ENCODE measurements at places on chromosomes 5 and 9.

GRCh38 chr9:133370685-133371084 is 5.2 kb downstream of the SURF4 start:
- DNase-seq, result no peak

DNA sequence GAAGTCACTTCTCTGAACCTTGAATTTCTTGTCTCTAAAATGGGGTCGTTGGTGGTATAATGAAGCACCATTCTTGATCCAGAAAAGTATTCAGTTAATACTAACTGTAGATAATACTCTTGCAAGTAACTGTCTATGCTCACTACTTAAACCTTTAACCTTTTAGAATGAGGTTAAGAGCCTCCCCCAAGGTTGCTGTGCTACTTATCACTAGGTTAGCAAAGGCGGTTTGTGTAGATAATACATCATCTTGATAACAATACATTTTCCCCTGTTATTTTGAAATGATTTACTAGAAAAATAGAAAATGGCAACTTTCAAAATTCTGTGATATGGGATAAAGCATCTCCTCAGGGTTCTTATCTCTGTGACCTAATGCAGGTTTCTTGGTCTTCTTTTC is 12.6 kb downstream of the MAP3K1 start:
- peak; percentile 54 for DNase-seq

DNA sequence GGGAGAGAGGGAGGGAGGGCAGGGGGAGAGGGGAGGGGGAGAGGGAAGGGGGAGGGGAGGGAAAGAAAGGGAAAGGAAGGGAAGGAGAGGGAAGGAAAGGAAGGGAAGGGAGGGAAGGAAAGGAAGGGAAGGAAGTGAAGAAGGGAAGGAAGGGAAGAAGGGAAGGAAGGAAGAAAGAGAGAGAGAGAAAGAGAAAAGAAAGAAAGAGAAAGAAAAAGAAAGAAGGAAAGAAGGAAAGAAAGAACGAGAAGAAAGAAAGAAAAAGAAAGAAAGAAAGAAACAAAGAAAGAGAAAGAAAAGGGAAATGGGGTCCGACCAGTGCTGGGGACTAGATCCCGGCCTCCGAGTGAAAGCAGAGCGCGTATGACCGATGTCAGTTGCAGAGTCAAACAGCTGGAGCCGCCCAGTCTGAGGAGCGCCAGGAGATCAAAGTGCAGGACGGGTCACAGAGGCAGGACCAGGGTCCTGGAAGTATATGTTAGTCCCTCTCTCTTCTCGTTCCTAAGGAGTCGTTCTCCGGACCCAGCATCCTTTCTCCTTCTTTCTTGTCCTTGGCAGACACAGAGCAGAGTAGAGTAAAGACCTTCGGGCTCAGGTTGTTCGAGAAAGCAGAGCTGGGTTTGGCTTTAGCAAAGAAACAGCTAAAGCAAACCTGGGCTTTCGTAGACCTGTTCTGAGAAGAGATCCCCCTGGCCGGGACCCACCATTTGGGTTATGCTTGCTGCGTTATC is 305.4 kb upstream of the MSX2 start:
- DNase-seq, result no peak

DNA sequence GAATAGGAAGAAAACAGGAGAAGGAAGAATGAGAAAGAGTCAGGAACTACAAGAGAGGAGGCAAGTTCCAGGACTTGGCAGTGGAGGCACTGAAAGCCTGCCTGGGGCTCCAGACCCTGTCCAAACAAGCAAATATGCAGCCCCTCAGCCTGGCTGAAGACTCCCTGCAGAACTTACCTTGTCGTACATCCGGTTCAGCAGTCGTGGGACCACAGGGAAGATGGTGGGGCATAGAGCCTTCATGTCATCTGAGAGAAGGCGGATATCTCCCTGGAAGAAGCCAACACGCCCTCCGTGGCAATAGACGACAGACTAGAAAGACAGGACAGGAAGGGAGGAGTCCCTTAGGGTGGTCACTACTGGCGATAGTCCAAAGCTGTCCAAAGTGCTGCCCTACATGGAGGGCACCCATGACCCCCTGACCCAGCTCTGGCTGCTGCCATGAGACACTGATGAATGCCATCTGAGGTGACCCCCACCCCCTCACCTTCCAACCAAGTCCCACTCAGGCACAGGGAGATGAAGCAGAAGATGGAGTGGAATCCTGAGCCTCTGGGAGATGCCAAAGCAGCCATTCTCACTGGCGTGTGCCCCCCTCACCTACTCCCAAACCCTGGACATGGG is 27.7 kb upstream of the MEIKIN start:
- DNase-seq, result no peak

- DNase-seq, result no peak
Measured at GRCh38 chr5:36611520-36612274, 5.3 kb downstream of the SLC1A3 start.

DNA sequence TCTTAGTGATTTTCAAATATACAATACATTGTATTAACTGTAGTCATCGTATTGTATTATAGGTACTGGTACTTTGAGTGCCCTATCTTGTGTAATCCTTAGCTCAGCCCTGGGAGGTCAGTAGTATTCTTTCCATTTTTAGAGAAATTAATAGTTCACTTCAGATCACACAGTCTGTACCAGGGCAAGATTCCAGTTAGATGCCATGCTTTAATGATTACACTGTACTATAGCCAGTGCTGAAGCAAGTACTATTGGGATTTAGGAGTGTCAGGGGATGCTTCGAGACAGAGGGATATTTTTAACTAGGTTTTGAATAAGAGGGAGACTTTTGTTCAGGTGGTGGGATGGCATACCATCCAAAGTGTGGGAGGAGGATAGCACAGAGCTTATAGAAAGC is 41.0 kb upstream of the SLC27A6 start:
- no peak for DNase-seq

DNA sequence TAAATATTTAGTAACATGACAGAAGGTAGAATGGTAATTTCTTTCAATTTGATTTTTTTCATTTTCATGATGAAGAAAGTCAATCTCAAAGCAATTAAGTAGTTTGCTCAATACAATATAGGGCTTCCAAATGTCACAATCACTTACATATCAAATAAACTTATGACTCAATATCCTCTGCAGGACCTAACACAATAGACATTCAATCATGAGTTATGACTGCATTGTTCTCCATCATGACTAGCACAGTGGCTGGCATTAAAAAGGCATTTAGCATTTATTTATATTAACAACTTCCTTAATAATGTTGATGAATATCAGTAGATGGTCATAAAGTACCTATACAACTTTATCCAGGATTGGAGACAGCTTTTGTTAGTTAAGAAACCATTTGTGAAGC is 1499.6 kb downstream of the EFNA5 start:
- DNase-seq, result no peak

GRCh38 chr9:14935964-14936363 is 25.7 kb upstream of the FREM1 start:
- peak; percentile 58 for DNase-seq

DNA sequence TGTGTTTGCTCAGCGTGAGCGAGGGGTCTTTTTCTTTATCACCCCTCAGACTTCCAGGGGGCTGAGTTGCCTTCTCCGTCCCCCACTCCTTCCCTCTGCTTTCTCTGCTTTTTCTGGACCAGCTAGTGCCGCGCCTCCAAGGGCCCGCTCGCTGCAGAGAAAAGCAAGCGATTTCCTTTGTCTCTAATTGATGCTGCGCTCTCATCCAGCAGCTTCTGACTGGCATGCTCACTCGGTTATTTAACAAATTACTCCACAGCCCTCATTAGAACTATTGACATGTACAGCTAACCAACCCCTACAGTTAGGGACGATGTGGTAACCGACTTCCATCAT is 288.0 kb downstream of the ELAVL2 start:
- no peak for DNase-seq

GRCh38 chr5:142012792-142013388 is at the start of gene GNPDA1:
Gene GNPDA1 (minus strand): TSS chr5:142013027. CDS start chr5:142012035, 992 bp downstream.
- DNase-seq, result peak; percentile 60

GRCh38 chr5:177491983-177492746 is 5.2 kb downstream of the PDLIM7 start:
- DNase-seq, result no peak

DNA sequence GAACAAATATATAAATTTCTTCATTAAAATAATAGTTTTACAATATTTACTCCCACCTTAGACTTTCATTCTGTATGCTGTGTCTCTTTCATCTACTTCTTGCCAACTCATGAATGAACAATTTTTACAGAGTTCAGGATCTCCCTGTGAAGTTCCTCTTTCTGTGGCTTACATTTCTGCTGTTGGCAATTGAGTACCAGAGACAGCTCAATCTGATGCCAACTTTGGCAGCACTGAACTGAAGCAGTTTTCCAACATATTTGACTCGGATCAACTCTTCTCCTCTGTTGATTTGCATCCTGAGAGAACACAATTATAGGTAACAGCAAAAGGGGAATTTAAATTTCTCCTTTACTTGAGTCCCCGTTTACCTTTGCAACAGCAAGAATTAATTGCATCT is 1262.2 kb downstream of the EFNA5 start:
- DNase-seq, result no peak

GRCh38 chr5:11197726-11198125 is 436.7 kb upstream of the DAP start:
- no peak for DNase-seq

GRCh38 chr5:52255308-52255707 is 532.4 kb upstream of the ITGA1 start:
- DNase-seq, result no peak

DNA sequence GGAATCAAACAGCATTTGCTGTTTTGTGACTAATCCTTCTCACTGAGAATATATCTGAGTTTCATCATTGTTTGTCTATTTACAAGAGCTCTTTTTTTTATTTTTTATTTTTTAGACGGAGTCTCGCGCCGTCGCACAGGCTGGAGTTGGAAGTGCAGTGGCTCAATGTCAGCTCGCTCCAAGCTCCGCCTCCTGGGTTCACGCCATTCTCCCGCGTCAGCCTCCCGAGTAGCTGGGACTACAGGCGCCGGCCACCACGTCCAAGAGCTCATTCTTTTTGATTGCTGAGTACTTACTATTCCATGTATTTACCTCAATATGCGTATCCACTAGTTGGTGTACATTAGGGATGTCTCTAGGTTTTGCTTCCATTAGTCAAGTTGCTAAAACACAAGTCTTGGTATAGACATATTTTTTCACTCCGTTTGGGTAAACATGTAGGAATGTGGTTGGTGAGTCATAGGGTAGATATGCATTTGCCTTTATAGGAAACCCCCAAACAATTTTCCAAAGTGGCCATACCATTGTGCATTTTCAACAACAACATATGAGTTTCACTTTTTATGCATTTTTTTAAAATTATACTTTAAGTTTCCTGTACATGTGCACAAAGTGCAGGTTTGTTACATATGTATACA is 1005.0 kb upstream of the CDH10 start:
- DNase-seq, result no peak

- DNase-seq, result peak; percentile 41
Measured at GRCh38 chr9:6584881-6585597, 60.5 kb downstream of the GLDC start.

- peak; percentile 93 for DNase-seq
Measured at GRCh38 chr9:128892221-128892921, 10.4 kb downstream of the LRRC8A start.

- peak; percentile 58 for DNase-seq
Measured at GRCh38 chr5:123037104-123037418, 536 bp upstream of the PPIC start.

GRCh38 chr5:132487095-132487428 is 3.5 kb downstream of the IRF1 start:
- DNase-seq, result no peak

DNA sequence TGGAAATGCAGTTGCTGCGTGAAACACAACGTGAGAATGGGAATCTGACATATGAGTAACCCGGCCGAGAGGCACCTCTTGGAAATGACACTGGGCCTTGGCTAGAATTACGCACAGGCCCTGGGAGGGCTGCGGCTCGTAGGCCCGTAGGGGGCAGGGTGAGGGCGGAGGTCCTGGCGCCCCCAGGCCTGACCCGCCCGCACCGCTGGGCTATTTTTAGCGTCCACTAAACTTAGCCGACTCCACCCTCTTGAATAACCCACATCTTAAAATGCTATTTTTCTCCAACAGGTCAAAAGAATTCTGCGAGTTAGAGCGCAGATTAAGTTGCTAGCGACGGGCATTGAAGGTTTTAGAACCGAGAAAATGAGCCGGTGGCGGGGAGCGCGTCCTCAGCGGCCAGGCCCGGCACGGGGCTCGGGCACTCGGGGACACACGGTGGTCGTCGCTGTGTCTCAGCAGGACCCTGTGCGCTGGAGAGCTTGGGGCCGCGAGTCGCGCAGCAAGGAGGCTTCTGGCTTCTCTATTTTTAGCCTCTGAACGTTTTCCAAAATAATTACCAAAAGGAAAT is 168.5 kb downstream of the AUH start:
- DNase-seq, result peak; percentile 97

DNA sequence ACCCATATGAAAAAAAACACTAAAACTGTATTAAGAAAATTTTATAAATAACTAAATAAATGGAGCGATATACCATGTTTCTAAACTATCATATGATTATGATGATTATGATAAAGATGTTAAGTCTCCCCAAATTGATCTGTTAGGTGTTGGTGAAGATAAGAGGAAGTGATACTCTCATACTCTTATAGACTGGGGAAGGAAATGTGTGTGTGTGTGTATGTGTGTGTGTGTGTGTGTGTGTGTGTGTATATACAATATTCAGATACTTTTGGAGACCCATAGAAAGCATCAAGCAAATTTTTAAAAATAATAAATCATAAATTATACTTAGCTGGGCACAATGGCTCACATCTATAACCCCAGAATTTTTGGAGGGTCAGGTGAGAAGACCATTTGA is 62.9 kb downstream of the TMEM232 start:
- no peak for DNase-seq

DNA sequence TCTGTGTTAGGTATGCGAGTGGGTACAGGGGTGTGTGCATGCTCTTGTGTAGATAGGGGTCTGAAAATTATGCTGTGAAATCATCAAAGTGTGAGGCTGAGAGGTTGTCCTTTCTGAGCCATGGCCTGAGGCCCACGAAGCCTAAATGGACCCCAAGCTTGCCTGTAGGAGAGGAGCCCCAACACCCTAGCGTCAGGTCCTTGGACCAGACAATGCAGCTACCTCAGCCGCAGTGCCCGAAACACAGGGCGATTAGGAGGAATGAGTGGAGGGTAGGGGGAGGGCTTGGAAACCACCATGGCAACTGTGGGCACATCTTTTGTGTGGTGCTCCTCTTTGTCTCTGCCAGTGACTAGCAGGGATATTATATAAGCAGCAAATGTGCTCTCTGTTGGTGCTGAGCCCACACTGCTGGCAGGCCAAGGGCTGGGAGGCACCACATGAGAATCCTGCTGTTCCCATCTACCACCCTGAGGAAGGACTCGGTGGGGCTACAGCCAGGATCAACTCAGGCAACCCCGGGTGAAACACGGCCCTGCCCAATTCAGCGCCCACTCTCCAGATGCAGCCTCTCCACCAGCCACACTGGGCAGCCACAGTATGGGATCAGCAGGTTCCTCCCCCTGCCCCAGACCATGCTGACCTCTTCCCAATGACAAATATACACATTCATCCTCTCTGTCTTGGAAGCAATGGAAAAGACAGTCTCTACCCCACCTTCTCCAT is 84.6 kb upstream of the FSTL4 start:
- DNase-seq, result no peak

GRCh38 chr5:78903353-78903752 is 81.8 kb downstream of the ARSB start:
- DNase-seq, result no peak

- no peak for DNase-seq
Measured at GRCh38 chr9:91040371-91041215, 239.0 kb downstream of the SYK start.

- DNase-seq, result no peak
Measured at GRCh38 chr5:154475591-154476353, 2.3 kb downstream of the HAND1 start.

GRCh38 chr5:134634227-134634626 is 1.6 kb upstream of the SAR1B start:
- no peak for DNase-seq

Measured in amniotic epithelial cell (primary cell).